ENCODE measurements at places on chromosomes 7 and 10.
A peak's percentile ranks its signal among the peaks of the same experiment; 100 is the strongest.

DNA sequence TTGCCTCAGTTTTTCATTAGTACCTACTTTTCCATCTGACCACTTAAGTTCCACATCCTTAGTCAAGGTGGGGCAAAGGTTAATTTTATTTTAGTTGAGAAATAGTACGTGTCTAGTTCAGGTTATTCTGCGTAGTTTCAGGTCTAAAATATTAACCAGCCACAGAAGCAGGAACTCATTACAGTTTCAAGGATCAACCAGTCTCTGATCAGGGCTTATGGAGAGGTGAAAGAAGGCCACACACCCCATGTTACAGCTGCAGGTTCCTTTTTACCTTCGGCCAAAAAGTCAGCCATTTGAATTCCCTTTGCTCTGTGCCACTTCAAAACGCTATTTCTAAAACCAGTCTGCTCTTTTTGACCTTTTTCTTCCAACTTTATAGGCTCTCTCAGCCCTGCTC, 134.2 kb downstream of the CTTNBP2 start:
- no peak for DNase-seq

- no peak for DNase-seq
Observed at GRCh38 chr10:100370714-100371481, 23.9 kb downstream of the SCD start.

GRCh38 chr7:102044984-102045673, 227.7 kb downstream of the CUX1 start:
- DNase-seq, result peak; percentile 53

DNA sequence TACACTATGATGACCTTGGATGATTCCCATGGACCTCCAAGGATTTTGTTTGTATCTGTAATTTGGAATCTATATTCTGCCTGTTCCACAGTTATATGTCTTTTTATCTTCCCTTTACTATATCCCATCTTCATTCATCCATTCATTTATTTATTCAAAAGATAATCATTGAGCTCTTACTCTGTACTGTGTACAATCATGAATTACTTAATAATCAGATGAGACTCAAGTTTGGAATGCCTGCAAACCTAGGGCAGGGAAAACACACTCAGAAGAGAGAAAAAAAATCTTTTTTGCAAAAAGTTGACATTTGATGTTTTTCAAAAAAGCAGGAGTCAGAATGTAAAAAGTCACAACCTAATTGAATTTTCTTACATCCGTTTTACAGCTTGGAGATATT, 170.2 kb upstream of the GNAI1 start:
- DNase-seq, result no peak

DNA sequence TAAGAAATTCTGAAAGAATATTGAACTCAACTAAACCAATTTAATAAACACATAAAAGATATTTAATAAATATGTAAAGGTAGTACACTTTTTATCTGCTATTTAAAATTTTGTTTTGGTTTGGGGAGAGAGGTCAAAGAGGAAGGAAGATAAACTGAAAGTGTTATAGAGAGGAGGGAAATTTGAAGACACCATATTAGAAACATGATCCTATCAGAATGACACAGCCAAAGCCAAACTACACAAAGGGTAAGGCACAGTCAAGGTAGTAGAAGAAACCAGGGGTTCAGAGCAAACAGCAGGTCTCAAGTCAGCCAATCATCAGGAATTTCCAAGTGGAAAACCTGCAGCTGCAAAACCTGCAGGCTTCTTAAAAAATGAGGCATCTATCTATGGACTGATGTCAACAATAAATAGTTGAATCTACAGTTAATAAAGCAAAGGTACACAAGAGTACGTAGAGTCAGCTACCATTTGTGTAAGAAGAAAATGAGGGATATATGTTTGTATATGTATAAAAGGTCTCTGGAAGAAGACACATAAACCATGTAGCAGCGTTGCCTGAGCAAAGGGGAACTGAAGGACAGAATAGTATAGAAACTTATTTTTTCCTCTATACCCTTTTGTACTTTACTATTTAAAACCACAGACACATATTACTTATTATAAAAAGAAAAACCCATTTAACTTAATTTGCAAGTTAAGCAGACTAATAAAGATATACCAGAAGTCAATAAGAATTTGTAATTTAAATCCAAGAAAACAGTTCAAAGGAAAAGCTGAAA, 10.0 kb downstream of the ZNF800 start:
- no peak for DNase-seq

DNA sequence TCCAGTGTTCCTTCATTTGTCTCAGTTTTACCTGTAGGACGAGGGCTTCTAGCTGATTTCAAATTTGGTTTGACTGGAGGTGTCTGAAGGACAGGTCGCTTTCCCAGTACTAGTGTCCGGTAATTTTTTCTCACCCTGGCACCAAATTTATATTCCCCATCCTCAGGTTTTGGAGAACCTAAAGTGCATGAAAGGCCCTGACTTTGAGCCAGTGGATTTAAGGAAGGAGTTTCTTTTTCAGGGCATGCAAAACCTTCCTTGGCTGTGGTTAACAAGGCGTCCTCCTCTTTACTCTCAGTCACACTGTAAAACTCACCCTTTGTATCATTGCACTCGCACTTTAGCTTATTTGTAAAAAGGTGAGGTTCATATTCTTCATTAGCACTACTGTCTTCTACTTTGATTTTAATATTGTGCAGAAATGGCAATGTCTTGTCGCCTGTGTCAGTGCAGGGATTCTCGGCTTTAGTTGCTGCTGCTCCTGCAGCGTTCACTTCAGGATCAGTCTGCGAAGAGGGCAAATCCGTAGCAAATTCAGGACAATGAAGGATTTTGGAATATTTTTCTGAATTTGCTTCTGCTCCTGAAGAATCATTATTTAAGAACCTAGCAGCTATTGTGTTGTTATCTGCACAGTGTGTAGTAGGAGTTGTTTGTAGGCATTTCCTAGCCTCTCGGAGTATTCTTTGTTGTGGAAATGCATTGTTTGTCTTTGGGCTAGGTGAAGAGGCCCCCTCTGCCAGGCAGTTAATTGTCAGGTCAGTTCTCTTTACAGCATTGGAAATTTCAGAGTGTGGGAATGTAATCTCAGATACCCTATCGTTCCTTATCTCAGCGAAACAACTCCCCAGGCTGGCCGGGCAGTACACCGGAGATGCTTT, 9.9 kb downstream of the SKIDA1 start:
- DNase-seq, result peak; percentile 50

Data from kidney glomerular epithelial cell (primary cell).